ENCODE measurements at places on chromosomes 7 and 10. TPM values are rescaled to one million over a fixed set of nuclear protein-coding genes. Genes with fewer than 3 reads are reported as not detected.

GRCh38 chr7:151783958-151784575 lies 92.8 kb downstream of the PRKAG2 start:
- DNase-seq: no peak

DNA sequence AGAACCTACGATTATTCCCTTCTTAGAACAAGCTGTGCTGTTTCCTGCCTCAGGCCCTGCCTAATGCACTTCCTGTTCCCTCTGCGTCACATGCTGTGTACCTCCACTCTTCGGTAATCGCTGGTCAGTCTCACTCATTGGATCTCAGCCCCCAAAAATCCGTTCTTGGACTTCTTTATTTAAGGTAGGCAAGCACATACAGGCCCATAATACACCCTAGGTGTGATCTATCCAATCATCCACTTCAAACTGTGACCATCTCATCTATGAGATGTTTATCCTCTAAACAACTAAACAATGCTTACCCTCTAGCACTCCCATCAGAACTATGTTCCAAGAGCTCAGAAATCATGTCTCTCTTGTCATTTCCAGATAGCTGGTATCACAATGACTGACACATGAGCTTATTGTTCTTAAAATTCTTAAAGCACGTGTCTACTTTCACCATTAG lies 83.9 kb downstream of the CADPS2 start:
- DNase-seq: no peak

- no peak for DNase-seq
Observed at GRCh38 chr7:143346018-143346417, 16.5 kb downstream of the FAM131B start.

The ADCYAP1R1 gene
- 7.2 TPM for total RNA-seq

The ACTL6B gene
- 0.14 TPM for total RNA-seq

GRCh38 chr7:29190349-29191045 lies 4.1 kb upstream of the CHN2 start:
- DNase-seq: no peak

- no peak for DNase-seq
Observed at GRCh38 chr10:77770081-77770867, 132.7 kb upstream of the KCNMA1 start.

The CYP3A7 gene
- 92.6 TPM for total RNA-seq

The PDE6C gene
- total RNA-seq: not detected

The NKX2-3 gene
- 4.4 TPM for total RNA-seq

DNA sequence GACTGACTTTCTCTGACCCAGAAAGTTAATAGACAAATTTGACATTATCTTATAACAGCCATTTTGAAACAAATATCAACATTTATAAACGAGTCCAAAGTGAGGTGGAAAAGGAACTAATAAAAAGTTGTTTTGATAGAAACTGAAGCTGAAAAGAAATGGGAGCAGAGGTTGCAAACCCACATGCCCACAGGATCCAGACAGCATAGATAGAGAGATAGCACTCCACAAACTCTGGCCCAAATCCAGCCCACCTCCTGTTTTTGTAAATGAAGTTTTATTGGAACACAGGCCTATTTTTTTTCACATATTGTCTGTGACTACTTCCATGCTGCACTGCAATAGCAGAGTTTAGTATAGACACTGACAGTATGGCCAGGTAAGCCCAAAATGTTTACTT lies 171.9 kb downstream of the PRKG1 start:
- DNase-seq: no peak

The PGAM2 gene
- total RNA-seq: 12.9 TPM

Data from mucosa of gallbladder (tissue), 1 donor.